Large intestine (tissue), 12 donors: ENCODE measurements at places on chromosomes 13 and 19. TPM values are rescaled to one million over a fixed set of nuclear protein-coding genes. Genes with fewer than 3 reads are reported as not detected.

The IGFL3 gene
- polyA plus RNA-seq, result not detected

DNA sequence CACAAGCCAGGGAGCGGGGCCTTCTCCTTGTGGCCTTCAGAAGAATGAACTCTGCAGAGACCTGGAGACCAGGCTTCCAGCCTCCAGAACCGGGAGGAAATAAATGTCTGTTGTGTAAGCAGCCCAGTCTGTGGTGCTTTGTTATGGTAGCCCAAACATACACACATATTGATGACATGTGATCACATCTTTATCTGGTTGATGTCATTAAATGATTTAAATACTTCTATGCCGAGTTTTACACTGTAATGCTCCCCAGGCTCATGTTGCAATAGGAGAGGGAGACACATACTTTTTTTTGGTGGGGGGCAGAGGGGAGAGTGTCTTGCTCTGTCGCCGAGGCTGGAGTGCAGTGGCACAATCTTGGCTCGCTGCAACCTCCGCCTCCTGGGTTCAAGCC is 188.0 kb upstream of the IRS2 start:
- H3K4me3 ChIP-seq, result no peak overlapping the region
- no peak overlapping the region for H3K27ac ChIP-seq
- no peaks in the 10 kb centered on the region for H3K36me3 ChIP-seq
- no peaks in the 10 kb centered on the region for H3K4me1 ChIP-seq

DNA sequence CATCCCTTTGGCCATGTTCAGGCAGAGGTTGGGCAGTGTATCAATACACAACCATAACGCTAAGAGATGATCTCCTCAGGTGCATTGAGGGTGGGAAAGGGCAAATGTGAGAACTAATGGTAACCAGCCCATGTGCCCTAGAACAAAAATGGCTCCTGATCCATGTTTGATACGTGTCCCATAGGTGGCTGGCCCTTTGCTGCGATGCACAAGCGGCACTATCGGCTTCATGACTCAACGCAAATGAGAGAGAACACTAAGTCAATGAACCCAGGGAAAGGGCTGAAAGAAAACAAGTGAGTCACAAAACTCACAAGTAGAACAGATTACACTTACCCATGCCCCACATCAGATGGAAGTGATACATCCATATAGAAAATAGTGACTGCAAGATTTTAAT is 201.7 kb downstream of the ABCC4 start:
- no peak overlapping the region for H3K27ac ChIP-seq
- no peak overlapping the region for H3K4me3 ChIP-seq
- no peaks in the 10 kb centered on the region for H3K4me1 ChIP-seq
- H3K27me3 ChIP-seq, result no peaks in the 10 kb centered on the region
- peaks cover 2% of the 10 kb centered on the region for H3K36me3 ChIP-seq

DNA sequence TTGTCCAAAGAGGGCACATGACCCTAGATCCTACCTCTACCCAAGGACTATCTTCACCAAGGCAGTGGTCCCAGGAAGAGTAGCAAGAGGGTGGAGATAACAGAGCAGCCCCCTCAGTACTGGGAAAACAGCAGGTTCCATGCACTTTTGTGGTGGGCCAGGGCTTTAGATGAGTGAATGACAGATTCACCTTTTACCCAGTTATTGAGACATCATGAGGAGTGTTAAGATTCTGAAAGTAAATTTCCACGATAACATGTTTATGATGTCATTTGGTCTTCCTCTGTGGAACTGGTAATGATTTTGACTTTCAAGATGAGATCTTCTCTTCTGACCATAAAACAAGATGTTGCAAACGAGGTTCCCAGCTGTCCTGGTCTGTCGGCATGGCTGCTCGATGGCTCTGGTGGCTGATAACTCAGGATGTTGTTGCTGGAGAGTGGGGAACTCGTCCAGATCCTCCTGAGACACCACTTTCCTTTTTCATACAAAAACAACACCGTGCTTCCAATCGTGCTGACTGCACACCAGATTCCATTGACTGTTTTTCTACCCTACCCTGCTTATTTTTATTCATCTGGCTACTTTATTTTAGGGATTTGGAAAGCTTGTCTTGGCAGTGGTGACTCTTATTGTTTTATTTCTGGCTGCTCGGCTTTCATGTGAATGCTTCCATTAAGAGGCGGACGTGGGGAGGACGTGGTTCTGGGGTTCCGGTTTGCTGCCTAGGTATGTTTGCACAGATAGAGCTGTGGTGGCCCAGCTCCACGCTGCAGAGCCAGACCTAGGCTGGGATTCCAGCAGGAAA is 88.5 kb downstream of the LRCH1 start:
- no peak overlapping the region for H3K4me3 ChIP-seq
- no peak overlapping the region for H3K27ac ChIP-seq
- no peaks in the 10 kb centered on the region for H3K4me1 ChIP-seq
- DNase-seq, result no peak
- no peaks in the 10 kb centered on the region for H3K27me3 ChIP-seq

- no peaks in the 10 kb centered on the region for H3K36me3 ChIP-seq
- no peaks in the 10 kb centered on the region for H3K27me3 ChIP-seq
- H3K4me1 ChIP-seq, result no peaks in the 10 kb centered on the region
- no peak for DNase-seq
- no peak overlapping the region for H3K27ac ChIP-seq
Observed at GRCh38 chr13:32007494-32007893, 24.1 kb upstream of the FRY start.

DNA sequence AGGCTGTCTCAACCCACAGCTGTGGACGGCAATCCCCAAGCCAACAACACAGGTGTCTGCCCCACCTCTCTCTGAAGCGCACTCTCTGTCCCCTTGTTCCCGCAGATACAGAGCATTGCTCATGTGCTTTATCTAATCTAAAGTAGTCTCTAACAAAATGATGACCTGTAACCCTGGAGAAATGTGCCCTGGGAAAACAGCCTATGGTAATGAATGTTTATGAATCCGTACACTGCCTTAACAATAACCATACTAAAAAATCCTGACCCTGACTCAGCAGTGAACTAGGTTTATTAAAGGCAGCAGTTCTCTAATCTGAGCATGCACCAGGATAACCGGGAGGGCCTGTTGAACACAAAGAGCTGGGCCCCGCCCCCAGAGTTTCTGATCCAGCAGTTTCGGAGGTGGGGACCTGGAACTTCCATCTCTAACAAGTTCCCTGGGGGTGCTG is 50.7 kb upstream of the SLC15A1 start:
- no peak overlapping the region for H3K4me3 ChIP-seq
- H3K27ac ChIP-seq, result peak overlapping the region; percentile 94
- peaks cover 30% of the 10 kb centered on the region for H3K4me1 ChIP-seq
- no peaks in the 10 kb centered on the region for H3K27me3 ChIP-seq
